ENCODE measurements at places on chromosomes 2 and 18. TPM values are rescaled to one million over a fixed set of nuclear protein-coding genes. Genes with fewer than 3 reads are reported as not detected.

The MC4R gene
- not detected for total RNA-seq

The GAL3ST2 gene
- total RNA-seq, result not detected

The POTEC gene
- total RNA-seq, result not detected

The FAM117B gene
- total RNA-seq, result 1.7 TPM

The SCYGR1 gene
- not detected for total RNA-seq

The RAPGEF4 gene
- 0.66 TPM for total RNA-seq

The ANKRD30BL gene
- not detected for total RNA-seq

The LRRTM1 gene
- not detected for total RNA-seq

The DNAH7 gene
- 0.66 TPM for total RNA-seq

The GALNT5 gene
- 81.0 TPM for total RNA-seq

The CD8B2 gene
- not detected for total RNA-seq

The GKN1 gene
- total RNA-seq, result not detected

The GRHL1 gene
- total RNA-seq, result 0.58 TPM

The PRKAG3 gene
- 0.50 TPM for total RNA-seq

The DYSF gene
- 0.15 TPM for total RNA-seq
